Mucosa of gallbladder (tissue), 1 donor: ENCODE measurements at places on chromosomes 13 and 19. TPM values are rescaled to one million over a fixed set of nuclear protein-coding genes. Genes with fewer than 3 reads are reported as not detected.
A peak's percentile ranks its signal among the peaks of the same experiment; 100 is the strongest.

GRCh38 chr13:28044608-28045007, 55.8 kb downstream of the FLT3 start:
- DNase-seq, result no peak

GRCh38 chr19:24046550-24046949, 40.4 kb upstream of the ZNF254 start:
- DNase-seq, result no peak

Gene CEACAM8
- total RNA-seq, result not detected

- no peak for DNase-seq
Observed at GRCh38 chr13:83470133-83470797, 412.0 kb downstream of the SLITRK1 start.

DNA sequence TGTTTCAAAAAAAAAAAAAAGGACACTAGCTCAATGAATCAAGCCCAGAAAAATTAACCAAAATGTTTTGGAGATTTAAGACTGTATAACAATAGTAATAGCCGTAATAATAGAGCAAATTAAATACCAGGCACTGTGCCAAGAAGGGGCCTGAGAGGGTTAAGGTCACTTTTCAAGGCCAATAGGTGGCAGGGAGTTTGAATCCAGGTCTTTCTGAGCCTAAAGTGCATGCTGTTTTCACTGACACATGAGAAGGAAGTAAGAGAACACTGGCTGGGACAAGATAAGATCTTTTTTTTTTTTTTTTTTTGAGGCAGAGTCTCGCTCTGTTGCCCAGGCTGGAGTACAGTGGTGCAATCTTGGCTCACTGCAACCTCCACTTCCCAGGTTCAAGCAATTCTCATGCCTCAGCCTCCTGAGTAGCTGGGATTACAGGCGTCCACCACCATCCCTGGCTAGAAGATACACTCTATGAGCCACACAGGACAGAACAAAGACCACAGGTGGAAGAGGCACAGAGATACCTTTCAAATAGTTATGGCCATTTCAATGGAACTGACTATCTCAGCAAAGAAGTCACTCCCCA, 7.7 kb downstream of the FFAR2 start:
- DNase-seq, result no peak

- no peak for DNase-seq
Observed at GRCh38 chr13:97275776-97276501, 53.8 kb downstream of the MBNL2 start.

Gene CD70
- not detected for total RNA-seq

Gene SELENOV
- total RNA-seq, result not detected

Gene SIGLECL1
- total RNA-seq, result not detected

Gene GARIN5A
- 5.0 TPM for total RNA-seq

Gene NFIC
- 254 TPM for total RNA-seq

Gene FLT3
- 0.60 TPM for total RNA-seq

- DNase-seq, result no peak
Observed at GRCh38 chr13:73018336-73018735, 40.5 kb upstream of the KLF5 start.

DNA sequence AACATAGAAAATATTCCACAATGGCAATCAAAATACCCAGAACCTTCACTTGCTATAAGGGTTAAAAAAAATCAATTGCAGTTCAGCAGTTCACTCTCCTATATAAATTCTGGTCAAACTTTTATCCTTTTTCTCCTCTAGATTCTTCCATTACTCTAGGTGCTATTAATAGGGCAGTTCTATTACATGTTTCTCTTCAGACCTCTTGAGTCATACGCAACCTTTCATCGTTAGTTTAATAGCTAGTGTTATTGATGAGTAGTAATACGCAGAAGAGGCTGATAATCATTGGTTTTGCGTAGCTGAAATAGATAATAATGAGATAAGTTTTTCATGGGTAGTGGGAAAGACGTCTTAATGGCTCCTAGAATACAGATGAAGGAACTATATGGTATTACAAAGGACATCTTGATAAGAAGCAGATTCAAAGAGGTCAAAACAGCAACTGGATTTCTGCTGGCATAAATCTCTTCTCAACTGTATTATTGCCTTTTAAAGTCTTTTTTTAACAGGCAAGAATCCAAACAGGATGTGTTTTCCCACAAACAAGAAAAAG, 118.3 kb upstream of the STARD13 start:
- DNase-seq, result no peak

DNA sequence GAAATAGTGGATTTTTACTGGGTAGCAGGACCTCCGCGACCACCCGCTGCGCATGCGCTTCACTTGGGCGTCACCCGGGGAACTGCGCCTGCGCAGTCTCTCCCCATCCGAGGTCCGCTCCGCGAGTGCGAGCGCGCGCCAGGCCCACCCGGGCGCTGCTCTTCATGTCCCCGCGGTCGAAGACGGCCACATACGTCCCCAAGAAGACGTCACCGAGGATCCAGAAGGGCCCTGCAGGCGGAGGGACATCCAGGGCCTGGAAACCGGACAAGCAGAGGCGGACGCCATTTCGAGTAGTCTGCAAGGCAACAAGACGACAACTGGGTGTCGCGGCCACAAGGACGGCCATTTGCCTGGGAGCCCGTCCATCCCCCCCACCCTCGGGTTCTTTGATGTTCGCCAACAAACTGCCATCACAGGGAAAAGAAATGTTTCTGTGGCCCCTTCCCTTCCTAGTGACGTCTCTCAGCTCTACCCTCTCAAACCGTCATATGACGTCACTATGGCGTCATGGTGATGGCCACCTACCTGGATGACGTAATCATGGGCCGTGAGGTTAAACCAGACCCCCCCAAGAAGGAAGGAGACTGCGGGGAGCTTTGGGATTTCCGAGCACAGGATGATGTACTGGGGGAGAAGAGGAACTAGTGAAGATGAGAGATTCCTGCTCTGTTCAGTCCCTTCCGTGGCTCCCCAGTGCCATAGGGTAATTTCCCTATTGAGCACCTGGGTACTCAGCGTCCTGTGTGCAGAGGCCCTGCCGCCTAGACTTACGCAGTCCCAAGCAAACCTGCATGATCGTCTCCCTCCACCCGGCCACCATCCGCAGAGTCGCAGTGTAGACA, 6.7 kb downstream of the NAPSA start:
- DNase-seq, result peak; percentile 69

GRCh38 chr19:56885173-56885985, 44.9 kb upstream of the PEG3 start:
- DNase-seq, result no peak

Gene CYP4F2
- total RNA-seq, result 66.6 TPM

Gene TMEM272
- 1.0 TPM for total RNA-seq
